ENCODE measurements at places on chromosomes 2 and 18.

GRCh38 chr18:33583901-33584300 is 5.9 kb downstream of the ASXL3 start:
- no peak for DNase-seq

- DNase-seq: no peak
Measured at GRCh38 chr2:42438685-42439084, 55.1 kb downstream of the KCNG3 start.

DNA sequence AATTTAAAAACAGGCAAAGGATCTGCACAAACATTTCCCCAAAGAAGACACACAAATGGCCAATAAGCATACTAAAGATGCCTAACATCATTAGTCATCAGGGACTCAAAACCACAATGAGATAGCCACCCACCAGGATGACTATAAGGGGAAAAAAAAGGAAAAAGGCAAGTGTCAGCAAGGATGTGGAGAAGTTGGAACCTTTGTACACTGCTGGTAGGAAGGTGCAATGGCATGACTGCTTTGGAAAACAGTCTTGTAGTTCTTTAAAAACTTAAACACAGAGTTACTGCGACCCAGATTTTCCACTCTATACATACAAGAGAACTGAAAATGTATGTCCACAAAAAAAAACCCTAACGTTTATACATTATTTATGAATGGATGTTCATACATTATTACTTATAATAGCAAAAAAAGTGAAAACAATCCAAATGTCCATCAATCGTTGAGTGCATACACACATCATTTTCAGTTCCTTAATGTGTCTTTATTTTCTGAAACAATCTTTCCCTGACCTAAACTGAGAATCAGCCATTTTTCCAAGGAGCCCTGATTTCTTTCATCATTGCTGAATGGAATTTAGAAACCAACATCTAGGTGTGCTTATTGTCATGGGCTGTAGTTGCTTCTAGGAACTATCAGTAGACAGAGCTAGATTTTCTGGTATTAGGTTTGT is 64.7 kb upstream of the TLK1 start:
- no peak for DNase-seq

DNA sequence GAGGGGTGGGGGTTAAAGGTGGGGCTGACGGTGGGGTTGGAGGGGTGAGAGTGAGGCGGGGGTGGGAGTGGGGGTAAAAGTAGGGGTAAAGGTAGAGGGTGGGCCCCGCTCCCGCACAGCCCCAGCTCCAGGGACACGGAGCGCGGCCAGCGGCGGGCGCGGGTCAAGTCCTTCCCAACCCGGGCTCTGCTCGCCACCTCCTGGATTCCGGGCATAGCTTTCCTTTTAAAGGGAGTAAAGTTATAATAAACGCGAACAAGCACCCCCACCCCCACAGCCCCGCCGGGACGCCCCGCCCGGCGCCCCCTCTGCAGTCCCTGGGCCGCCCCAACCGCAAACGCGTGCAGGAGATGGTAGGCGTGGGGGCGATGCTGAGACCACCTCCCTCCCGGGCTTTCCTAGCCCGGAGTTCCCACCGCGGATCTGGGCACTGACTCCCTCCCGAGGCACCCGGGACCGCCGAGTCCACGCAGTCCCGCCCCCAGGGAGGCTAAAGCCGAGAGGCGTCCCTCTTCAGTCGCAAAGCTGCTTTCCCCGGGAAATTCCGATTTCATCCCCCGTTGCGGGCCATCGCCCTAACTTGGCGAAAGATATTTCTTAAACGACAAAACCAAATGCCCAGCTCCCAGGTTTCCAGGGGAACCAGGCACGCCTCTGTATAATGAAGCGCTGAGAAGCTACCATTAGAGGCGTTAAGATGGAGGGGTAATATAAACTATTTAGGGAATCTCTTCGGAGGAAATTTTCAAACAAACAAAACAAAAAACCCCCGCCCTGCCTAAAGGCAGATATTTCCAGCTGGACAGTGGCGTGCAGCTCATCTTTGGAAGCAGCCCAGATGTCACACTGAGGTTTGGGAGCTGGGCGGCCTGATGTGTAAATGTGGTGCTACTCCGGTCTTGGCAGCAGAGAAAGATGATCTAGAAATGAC is at the start of gene LIMS2:
TSS of gene LIMS2 (minus strand) at position 200 of the 931 bp plus-strand sequence. CDS start 506 bp downstream, outside the sequence.
- no peak for DNase-seq

- peak; percentile 7 for DNase-seq
Measured at GRCh38 chr18:12659904-12660605, 2.1 kb upstream of the SPIRE1 start.

- no peak for DNase-seq
Measured at GRCh38 chr2:32506446-32506845, 121.4 kb upstream of the TTC27 start.

DNA sequence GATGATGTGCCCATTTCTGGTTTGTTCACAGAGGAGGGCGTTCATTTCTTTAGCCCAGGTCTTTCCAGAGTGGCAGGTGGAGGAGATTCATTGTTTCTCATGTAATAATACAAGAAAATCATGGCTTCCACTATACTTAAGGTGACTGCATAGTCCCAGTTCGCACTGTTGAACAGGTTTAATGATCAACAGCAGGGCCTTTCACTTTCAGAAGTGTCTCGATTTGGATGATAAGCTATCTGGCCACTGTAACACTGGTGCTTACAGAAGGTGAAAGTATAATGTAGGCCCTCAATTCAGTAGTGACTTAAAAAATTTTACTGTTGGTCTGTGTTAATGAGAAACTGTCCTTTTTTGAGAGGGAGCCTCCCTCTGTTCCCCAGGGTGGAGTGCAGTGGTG is 1.4 kb downstream of the RMC1 start:
- DNase-seq: no peak

DNA sequence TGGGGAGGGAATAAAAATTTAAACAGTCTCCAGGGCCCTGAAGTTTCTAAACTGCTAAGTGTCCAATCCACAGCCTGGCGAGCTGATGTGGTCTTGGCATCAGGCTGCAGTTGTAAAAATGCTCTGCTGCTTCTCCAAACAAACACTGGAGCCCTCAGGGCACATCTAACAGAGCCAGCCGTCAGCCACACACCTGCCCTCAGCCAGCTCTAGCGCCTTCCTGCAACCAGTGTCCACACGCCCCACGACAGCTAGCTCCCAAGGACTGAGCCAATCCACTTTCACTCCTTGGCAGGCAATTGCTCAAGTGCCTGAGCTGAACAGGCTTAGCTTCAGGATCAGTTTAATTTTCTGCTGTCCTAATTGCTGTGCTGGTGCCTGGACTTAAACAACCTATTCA is 446.4 kb upstream of the RAB12 start:
- no peak for DNase-seq

GRCh38 chr2:178514664-178515063 is 34.4 kb downstream of the PLEKHA3 start:
- DNase-seq: no peak
